ENCODE measurements at places on chromosomes 2 and 18.

GRCh38 chr2:26772064-26773001 is 8.2 kb downstream of the SLC35F6 start:
- DNase-seq = no peak

GRCh38 chr18:73829146-73829545 is 318.5 kb downstream of the FBXO15 start:
- DNase-seq = no peak

DNA sequence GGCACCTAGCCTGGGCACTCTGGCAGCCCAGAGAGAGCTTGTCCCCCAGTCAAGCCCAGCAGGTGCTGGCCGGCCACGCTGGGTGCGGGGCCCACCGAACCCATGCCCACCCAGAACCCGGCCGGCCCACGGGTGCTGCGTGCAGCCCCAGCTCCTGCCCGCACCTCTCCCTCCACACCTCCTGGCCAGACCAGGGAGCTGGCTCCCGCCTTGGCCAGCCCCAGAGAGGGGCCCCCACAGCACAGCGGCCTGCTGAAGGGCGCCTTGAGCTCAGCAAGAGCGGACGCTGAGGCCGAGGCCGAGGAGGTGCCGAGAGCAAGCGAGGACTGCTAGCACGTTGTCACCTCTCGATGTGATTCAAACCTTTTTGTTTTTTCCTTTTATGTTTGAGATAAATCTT is 407.0 kb upstream of the KCNJ3 start:
- no peak for DNase-seq

DNA sequence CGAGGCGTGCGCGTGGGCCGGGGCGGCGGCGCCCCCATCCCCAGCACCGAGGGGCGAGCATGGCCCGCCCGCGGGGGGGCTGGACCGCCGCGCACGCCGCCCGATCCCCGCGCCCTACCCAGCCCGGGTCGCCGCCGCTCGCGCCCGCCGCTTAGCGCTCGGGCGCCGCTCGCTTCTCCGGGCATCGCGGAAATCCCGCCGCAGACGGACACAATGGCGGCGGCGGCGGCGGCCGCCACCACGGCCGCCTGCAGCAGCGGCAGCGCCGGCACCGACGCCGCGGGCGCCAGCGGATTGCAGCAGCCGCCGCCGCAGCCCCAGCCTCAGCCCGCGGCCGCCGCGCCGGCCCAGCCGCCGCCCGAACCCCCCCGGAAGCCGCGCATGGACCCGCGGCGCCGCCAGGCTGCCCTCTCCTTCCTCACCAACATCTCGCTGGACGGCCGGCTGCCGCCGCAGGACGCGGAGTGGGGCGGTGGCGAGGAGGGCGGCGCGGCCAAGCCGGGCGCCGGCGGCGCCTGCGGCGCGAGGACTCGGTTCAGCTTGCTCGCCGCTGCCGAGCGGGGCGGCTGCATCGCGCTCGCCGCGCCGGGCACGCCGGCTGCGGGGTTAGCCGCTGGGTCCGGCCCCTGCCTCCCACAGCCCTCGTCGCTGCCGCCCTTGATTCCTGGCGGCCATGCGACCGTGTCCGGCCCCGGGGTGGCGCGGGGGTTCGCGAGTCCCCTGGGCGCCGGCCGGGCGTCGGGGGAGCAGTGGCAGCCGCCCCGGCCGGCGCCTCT is 453 bp downstream of the CABLES1 start:
- no peak for DNase-seq

DNA sequence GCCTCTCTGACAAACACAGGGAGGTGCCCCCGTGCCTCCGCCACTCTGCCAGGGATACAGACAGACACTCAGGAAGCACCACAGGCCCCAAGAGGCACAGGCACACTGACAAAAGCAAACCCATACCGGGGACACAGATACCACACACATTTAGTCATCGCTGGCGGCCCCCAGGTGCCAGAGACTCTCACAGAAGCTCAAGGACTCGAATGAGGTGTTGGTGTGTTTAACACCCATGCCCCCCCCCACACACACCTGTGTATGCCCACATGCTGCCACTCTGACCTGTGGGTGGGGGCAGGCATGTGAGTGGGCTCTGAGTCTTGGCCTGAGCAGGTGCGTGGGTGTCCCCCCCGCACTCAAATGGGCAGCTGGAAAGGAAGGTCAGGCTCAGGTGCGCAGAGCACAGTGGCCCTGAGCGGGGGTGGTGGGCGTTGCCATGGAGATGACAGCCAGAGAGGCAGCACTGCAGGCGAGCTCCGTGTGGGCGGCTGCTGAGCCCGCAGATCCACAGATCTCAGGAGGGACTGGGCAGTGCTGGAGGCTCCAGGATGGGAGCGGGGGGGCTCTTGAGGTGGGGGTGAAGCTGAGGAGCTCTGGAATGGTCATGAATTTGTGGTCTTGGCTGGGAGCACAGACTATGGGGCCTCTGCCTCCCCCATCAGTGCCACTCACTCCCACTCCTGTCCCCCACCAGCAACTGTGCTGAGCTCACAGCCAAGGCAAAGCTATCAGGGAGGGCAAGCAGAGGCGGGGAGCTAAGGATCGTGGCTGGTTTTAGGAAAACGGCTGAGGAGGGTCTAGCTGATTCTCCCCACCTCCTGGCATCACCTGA is 73.9 kb upstream of the TAF1B start:
- DNase-seq = no peak

- DNase-seq = no peak
Observed at GRCh38 chr2:149573760-149574159, 13.8 kb downstream of the MMADHC start.

- no peak for DNase-seq
Observed at GRCh38 chr2:75558786-75559679, 1.7 kb downstream of the EVA1A start.

DNA sequence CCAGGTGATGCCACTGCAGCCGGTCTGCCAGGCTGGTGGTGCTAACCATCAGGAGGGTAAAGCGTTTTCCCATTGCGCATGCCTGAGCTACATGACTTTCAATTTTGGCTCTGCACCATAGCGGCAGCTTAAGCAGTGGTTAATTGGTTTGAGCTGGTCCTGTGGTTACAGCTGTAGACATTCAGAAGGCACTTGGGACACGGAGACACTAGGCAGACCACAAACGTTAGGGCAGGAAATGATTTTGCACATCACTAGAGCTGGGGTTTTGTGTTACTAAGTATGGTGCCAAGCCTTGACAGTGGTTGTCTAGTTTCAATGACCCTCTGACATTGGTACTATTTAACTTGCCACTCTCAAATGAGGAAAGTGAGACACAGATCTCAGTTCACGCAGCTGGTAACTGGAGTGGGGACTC is 28.9 kb upstream of the CNOT11 start:
- DNase-seq = no peak

DNA sequence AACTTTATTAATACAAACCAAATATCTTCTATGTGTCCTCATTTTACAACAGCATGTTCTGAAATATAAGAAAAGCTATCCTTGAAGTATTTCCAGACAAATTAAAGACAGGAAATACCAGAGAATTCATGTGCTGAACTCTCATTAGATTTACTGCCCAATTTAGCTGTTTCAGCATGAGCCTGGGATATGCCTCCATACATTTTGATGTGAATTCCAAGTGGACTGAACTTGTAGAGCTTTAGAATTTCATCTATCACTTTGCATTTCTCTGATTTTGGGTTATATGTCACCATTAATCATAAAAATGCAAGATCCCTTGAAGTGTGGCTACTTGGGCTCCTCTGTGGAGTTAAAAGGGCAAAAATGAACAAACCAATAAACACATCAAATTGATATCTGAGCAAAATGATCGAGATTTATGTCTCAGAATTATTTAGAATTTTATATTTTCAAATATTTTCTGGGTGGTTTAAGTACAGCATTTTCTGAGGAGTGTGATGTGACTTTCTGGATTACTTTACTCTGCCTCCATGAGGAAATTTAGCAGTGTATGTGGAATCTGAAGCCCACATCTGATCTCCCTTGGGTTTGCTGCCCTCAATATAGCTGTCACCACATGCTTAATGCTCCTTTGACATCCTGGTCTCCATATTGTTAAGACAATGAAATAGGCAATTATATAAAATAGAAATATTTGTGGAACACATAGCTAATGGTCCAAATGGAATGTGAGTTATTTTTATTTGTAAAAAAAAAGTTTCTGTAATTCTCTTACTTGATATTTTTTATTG is 206.6 kb upstream of the RBMS1 start:
- no peak for DNase-seq

GRCh38 chr2:31193806-31194205 is 23.5 kb downstream of the CAPN14 start:
- no peak for DNase-seq

- no peak for DNase-seq
Observed at GRCh38 chr18:55588870-55589595, 1.0 kb upstream of the TCF4 start.

- no peak for DNase-seq
Observed at GRCh38 chr2:218882461-218882816, 1.8 kb downstream of the WNT10A start.

DNA sequence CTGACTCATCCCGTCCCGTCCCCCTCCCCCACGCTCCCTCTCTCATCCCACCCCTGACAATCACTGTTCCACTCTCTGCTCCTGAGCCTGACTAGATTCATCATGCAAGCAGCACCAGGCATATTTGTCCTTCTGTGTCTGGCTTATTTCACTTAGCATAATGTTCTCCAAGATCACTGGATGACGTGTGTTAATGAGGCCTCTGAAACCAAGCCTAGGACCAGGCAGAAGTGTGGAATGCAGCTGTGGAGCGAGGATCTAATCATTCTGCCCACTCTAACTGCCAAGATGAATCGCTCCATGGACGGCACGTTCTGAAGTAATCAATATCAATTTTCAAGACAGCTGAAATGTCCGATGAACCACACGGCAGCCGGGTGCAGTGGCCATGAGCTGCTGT is 122.4 kb upstream of the ZNF236 start:
- DNase-seq = no peak

DNA sequence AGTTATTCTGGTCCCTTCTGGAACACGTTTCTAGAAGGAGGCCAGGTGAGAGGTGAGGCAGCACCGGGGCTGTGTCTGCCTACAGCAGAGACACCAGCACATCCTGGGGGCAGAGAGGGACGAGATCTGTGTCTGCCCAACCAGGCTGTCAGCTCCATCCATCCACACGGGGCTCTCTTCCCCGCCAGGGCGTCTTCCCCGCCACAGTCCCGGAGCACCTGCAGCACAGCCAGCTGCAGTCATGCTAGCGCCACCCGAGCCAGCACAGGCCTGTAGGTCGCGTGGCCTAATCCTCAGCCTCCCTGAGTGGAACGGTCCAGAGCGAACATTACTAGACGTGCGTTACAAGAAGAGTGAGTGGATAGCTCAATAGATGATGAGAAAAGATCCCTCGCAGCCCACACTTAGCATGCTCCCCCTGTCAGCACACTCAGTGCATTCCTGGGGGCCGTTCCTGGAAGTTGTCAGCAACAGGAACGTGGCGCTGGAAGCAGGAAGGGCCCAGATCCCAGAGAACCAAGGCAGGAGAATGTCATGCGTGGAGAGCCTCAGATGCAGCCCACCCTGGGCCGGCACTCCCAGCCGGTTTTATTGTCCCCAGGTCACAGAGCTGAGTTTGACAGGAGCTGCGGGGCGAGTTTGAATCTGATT is 179.0 kb downstream of the TWIST2 start:
- no peak for DNase-seq

DNA sequence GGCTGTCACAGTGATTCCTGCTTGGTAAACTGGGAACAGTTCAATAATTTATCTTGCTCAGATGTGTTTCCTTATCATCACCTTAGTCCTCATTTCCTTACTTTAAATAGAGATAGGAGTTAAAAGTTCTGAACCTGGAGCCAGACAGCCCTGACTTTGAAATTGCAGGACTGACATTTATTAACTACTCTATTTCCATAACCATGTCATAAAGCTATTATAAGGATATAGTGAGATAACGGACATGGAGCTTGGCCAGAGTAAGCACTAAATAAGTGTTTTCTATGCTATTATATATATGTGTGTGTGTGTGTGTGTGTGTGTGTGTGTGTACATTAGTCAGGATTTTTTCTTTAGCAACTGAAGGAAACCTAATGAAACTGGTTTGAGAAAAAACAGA is 13.1 kb downstream of the NT5DC4 start:
- DNase-seq = no peak

- DNase-seq = no peak
Observed at GRCh38 chr2:230423851-230424458, 8.0 kb downstream of the SP100 start.

DNA sequence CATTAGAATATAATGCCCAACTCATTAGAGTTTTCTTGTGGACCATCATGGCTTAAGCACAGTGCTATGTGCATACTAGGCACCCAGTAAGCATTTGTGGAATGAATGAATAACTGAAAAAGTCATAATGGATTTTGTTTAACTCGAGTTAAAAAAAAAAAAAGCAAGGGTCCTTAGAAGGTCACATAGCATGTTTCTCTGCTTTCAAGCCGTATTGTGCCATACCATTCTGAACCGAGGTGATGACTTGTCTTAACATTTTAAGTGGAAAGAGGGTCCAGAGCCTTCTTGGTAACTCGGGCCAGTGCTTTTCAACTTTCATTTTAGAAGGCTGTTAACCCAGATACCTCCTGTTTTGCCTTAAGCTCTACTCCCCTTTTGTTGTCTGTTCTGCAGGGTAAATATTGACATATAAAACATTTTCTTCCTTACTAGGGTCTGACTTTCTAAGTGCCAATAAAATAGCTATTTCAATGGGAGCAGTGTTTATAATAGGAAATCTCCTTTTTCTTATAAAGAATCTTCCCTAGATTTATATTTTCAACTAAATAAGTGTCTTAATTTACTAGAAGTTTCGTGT is 787 bp upstream of the ADGRF3 start:
- DNase-seq = no peak

DNA sequence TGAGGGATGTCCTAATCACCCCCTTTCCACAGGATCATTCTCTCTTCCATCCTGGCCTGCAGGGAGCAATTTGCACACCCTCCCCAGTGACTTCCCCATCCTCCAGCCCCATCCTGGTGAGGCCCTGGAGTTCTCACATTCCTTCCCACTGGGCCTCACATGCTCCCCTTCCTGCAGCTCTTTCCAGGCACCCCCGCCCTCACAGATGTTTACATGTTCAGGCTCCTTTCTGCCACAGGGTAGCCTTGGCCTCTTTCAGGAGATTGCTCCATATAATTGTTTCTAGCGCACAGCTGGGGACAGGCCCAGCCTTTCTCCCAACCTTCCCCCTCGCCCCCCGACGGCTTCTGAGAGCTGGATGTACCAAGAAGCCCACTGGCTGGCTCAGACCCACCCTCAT is 288.4 kb upstream of the TRIB2 start:
- no peak for DNase-seq

GRCh38 chr2:19932928-19933327 is 31.1 kb upstream of the TTC32 start:
- DNase-seq = no peak

DNA sequence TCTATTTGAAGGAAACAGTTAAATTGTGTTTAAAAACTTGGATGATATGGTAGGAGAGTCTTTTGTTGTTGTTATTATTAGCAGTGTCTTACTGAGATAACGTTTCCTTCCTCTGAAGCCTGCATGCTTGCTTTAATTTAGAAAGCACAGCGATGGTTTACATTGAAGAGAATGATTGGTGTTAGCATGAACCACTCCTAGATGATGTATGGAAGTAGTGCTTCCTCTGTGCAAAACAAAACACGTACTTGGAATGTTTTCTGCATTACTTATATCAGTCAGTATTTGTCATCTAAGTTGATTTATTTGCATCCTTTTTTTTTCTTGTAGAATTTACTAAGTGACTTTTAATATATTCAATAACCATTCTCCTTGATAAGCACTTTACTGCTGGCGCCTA is 89.0 kb downstream of the UGGT1 start:
- DNase-seq = no peak

GRCh38 chr2:29459445-29460179 is 344.4 kb downstream of the CLIP4 start:
- no peak for DNase-seq

Measured in pulmonary artery endothelial cell (primary cell).